ENCODE measurements at places on chromosomes 6 and 20. TPM values are rescaled to one million over a fixed set of nuclear protein-coding genes. Genes with fewer than 3 reads are reported as not detected.

DNA sequence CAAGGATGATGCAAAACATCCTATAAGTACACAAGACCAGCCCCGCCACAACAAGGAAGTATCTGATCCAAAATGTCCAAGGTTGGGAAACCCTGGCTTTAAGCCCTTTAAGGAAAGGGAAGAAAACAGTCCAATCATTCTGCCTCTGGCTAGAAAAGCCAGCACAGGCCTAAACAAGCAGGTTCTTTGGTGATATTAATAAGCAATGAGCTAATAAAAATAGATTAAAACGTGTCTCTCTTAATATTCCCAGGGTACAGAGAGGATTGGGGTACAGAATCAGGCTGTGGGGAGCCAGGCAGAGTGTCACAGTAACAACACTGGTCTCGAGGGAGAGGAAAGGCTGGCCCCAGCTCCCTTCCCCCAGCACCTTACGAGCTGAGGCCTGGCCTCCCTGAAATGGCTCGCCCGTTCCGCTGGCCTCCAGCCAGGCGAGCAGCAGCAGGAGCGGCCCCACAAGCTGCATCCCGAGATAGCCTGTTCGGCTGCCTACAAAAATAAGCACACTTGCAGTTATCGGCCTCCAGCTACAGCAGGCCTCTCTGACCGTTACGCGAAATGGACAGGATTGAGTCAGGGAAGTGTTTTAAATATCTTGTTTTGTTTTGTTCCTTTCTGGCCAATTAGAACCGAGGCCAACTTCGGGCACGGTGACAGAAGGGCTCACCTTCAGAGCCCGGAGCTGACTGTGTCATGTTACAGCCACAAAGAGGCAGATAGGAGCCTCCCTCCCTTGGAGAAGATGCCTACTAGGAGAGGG lies 4.0 kb upstream of the ZMYND8 start:
- H3K36me3 ChIP-seq, result no peaks in the 10 kb centered on the region
- peaks cover 59% of the 10 kb centered on the region for H3K4me1 ChIP-seq
- DNase-seq, result peak; percentile 90
- no peaks in the 10 kb centered on the region for H3K27me3 ChIP-seq

DNA sequence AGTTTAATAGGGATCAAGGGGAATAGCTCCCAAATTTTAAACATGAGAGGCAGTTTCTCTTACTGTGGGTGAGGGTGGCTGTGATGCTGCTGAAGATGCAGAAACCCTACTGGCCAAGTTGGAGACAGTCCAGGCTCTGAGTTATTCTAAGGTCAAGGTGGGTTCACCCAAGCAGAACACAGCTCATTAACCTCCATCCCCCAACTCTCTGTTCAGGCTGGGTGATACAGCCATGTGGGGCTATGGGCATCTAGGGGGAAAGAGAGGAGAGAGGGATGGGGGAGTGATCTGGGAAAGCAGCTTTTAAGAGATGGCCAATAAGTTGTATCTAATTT lies 18.9 kb upstream of the TRAM2 start:
- no peaks in the 10 kb centered on the region for H3K36me3 ChIP-seq
- no peaks in the 10 kb centered on the region for H3K4me1 ChIP-seq
- no peaks in the 10 kb centered on the region for H3K27me3 ChIP-seq
- no peak overlapping the region for H3K4me3 ChIP-seq
- no peak overlapping the region for H3K27ac ChIP-seq
- DNase-seq, result no peak

GRCh38 chr6:967701-968100 lies 274.8 kb upstream of the EXOC2 start:
- H3K27ac ChIP-seq, result no peak overlapping the region
- H3K4me1 ChIP-seq, result no peaks in the 10 kb centered on the region
- H3K27me3 ChIP-seq, result no peaks in the 10 kb centered on the region
- no peak for DNase-seq
- no peaks in the 10 kb centered on the region for H3K36me3 ChIP-seq
- no peak overlapping the region for H3K4me3 ChIP-seq

Gene FAM83D
- 0.22 TPM for total RNA-seq

Gene LCA5
- total RNA-seq, result 4.0 TPM

Data from pancreas (tissue), 10 donors.